Epithelial cell of proximal tubule (primary cell): ENCODE measurements at places on chromosomes 5 and 9. TPM values are rescaled to one million over a fixed set of nuclear protein-coding genes. Genes with fewer than 3 reads are reported as not detected.

GRCh38 chr5:174850565-174851169 lies 126.3 kb downstream of the MSX2 start:
- DNase-seq = no peak

- DNase-seq = no peak
Measured at GRCh38 chr5:171129308-171129707, 179.7 kb upstream of the TLX3 start.

DNA sequence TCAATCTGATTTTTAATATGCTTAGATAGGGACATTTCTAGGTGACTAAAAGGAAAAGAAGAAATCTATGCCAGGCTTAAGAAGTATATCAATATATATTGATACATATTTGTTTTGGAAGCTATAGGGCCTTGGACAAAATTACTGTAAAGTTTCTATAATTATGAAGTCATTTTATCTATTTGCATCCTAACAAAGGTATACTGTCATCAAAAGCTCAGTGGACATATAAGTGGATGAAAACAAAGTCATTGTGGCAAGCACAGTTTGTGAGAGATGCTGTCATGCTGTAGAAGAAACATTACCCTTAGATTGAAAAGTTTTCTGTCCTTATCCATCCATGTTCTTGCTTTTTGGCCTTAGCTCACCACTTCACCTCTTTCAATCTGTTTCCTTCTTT lies 140.3 kb upstream of the SPEF2 start:
- no peak for DNase-seq

DNA sequence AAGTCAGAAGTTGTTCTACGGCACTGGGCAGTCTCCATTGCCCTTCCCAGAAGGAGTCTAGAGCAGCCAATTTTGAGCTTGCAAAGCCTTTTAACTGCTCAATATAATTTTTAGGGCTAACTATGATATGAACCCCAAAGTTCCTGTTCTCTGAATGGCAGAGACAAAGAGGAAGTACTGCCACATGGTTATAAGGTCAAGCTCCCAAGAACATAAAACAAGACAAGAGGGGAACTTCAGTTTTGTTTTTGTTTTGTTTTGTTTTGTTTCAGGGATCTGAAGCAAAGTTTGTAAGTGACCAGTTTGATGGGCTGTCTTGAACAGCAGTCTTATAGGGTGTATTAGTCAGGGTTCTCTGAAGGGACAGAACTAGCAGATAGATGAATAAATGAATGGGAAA lies 11.9 kb upstream of the SMC2 start:
- DNase-seq = no peak

- no peak for DNase-seq
Measured at GRCh38 chr5:89473196-89473595, 590.2 kb upstream of the MEF2C start.

- no peak for DNase-seq
Measured at GRCh38 chr5:179306191-179307012, 38.9 kb downstream of the ADAMTS2 start.

DNA sequence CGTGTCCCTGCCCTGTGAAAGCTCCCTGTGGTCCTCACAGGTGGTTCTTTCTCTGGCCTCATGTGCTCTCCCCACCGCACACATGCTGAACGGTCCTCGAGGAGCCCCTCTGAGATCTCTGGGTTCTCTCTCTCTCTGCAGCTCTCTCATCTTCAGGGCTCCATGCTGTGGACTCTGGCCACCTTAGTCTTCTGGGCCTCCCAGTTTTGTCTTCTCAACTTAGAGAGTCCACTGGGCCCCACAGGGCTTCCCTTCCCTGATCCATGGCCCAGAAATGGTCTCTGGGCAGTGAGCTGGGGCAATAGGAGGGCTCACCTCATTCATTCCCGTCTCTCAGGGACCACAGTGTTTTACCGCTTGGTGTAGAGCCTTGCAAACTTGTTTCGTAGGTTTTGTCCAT lies 26.4 kb downstream of the FGD3 start:
- DNase-seq = no peak

GRCh38 chr5:93941897-93942296 lies 200.5 kb upstream of the POU5F2 start:
- no peak for DNase-seq

DNA sequence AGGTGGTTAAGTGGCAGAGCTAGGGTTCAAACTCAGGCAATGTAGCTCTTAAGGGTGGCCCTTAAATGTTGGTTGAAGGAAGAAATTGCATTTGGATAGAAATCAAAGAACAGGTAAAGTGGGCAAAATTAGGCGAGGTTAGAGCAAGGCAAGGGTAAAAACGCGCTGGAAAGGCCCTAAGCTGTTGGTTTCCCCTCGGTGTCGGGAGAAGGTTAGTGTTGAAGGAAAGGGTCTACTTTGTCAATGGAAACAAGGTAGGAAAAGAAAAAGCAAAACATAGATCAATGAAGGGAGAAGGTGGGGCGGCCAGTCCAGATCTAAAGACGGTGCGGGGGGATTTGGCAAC lies 431 bp downstream of the FASTKD3 start:
- no peak for DNase-seq

GRCh38 chr9:37121881-37122280 lies 1.5 kb downstream of the ZCCHC7 start:
- no peak for DNase-seq

DNA sequence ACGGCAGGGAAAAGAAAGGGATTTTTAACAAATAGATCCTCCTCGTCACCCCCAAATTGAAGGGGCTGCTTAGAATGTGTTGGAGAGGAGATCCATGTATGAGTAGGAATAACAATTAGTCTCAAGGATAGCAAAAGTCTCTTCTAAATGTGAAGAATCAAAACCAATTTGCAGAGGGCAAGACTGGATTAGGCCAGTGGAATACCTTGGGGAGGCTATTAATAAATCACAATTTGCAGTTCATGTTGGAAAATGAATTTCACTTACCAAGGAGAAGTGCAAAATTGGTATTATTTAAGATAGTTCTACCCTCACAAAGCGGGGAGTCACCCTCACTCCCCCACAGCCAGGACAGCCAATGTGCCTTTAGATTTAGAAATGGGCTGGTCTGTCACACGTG lies 299.8 kb upstream of the SLC30A5 start:
- no peak for DNase-seq

- DNase-seq = no peak
Measured at GRCh38 chr9:35729101-35729500, 2.9 kb downstream of the TLN1 start.

Gene DMGDH
- 0.80 and 1.9 TPM in 2 replicates for total RNA-seq

Gene HMGCS1
- 34.4 and 98.4 TPM in 2 replicates for total RNA-seq

Gene TERT
- 0.07 TPM in 1 of 2 replicates, not detected in the other for total RNA-seq

Gene ZNF883
- 3.4 and 5.3 TPM in 2 replicates for total RNA-seq

Gene SLC25A2
- total RNA-seq = 0.29 TPM in 1 of 2 replicates, not detected in the other

Gene LCN6
- total RNA-seq = not detected in 2 replicates

Gene PPP2CA
- 162 and 196 TPM in 2 replicates for total RNA-seq

Gene SMIM33
- not detected in 2 replicates for total RNA-seq

Gene PCDHGA4
- total RNA-seq = 0.22 and 0.92 TPM in 2 replicates

Gene PRXL2C
- total RNA-seq = 12.6 and 17.2 TPM in 2 replicates
